ENCODE measurements at places on chromosomes 3 and 15. TPM values are rescaled to one million over a fixed set of nuclear protein-coding genes. Genes with fewer than 3 reads are reported as not detected.

DNA sequence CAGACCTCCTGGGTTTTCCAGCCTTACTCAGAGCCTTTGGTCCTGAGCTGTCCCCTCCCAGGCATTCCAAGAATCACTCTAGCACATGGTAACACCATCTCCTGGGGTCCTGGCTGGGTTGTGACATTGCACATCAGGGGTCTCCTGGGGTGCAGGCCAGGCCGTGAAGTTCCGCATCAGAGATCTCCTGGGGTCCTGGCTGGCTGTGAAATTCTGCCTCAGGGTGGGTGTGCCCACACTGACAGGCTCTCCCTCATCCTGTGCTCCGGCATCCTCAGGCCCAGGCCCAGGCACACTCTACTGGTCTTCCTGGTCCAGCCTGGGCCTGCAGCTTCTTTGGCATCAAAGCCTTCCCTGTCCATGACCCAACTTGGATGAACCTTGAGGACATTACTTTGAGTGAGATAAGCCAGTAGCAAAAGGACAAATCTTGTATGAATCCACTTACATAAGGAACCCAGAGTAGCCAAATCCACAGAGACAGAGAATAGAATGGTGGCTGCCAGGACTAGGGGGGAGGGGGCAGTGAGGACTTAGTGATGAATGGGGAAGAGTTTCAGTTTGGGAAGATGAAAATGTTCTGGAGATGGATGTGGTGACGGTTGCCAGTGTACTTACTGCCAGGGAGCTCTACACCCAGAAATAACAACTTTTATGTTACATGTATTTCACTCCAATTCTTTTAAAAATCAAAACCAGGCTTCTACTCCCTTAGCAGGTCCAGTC lies 49.1 kb upstream of the KLF13 start:
- no peak overlapping the region for H3K27ac ChIP-seq
- no peaks in the 10 kb centered on the region for H3K36me3 ChIP-seq
- peaks cover 13% of the 10 kb centered on the region for H3K4me1 ChIP-seq
- DNase-seq: no peak
- no peak overlapping the region for H3K4me3 ChIP-seq
- H3K27me3 ChIP-seq: no peaks in the 10 kb centered on the region

EFCC1 gene
- 20.6 TPM for total RNA-seq

- no peak for DNase-seq
- no peak overlapping the region for H3K4me3 ChIP-seq
- no peaks in the 10 kb centered on the region for H3K4me1 ChIP-seq
These were observed 675.6 kb downstream of the TBL1XR1 start for GRCh38 chr3:176521531-176522175.

- H3K4me3 ChIP-seq: no peak overlapping the region
- peak; percentile 62 for DNase-seq
- no peaks in the 10 kb centered on the region for H3K4me1 ChIP-seq
- no peaks in the 10 kb centered on the region for H3K36me3 ChIP-seq
- H3K27ac ChIP-seq: no peak overlapping the region
These were observed 230.9 kb downstream of the XXYLT1 start for GRCh38 chr3:195040094-195040493.

TAGLN3 gene
- not detected for total RNA-seq

DNA sequence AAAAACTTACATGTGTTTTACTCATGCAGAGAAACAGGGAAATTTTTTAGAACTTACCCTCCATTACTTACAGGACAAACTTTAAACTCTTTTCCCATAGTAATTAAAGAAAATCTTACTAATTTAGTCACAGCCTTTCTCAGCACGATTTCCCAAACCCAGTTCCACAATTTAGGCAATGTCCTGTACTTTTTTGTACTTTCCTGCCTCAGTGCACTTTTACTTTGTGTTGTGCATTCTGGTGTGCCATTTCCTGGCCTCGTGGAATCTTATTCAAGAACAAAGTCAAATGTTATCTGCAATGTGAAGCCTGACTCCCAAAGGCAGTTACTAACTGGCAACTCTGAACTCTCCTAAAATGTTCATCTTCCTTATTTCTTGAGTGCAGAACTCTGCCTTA lies 1.9 kb downstream of the SLC33A1 start:
- DNase-seq: no peak
- H3K4me1 ChIP-seq: peaks cover 39% of the 10 kb centered on the region
- peak overlapping the region; percentile 82 for H3K4me3 ChIP-seq
- H3K36me3 ChIP-seq: no peaks in the 10 kb centered on the region

- no peak overlapping the region for H3K27ac ChIP-seq
- no peaks in the 10 kb centered on the region for H3K4me1 ChIP-seq
- no peak for DNase-seq
- no peak overlapping the region for H3K4me3 ChIP-seq
- H3K27me3 ChIP-seq: no peaks in the 10 kb centered on the region
These were observed 104.7 kb downstream of the TP63 start for GRCh38 chr3:189735913-189736312.

ALDH1L1 gene
- 2.4 TPM for total RNA-seq

DNA sequence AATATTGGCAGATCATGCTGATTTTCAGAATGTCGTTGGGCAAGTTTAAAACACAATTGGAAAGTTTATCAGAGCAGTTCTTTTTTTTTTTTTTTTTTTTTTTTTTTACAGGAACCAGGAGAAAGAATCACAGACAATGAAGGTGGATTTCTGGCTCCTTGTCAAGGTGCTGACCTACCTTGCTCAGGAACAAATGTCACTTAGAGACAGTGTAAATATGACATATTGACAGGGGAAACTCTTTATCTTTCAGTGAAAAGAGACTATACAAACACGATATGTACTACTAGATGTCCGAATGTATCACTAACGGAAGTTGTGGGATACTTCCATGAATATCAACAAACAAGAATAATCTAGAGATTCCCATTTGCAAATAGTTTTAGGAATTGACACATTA lies 237.3 kb downstream of the FMN1 start:
- no peaks in the 10 kb centered on the region for H3K27me3 ChIP-seq
- no peak overlapping the region for H3K4me3 ChIP-seq
- no peak overlapping the region for H3K27ac ChIP-seq
- H3K4me1 ChIP-seq: peaks cover 4% of the 10 kb centered on the region
- no peaks in the 10 kb centered on the region for H3K36me3 ChIP-seq
- DNase-seq: no peak

GRCh38 chr3:44400771-44401170 lies 62.2 kb downstream of the TCAIM start:
- no peak overlapping the region for H3K27ac ChIP-seq
- H3K27me3 ChIP-seq: no peaks in the 10 kb centered on the region
- no peak for DNase-seq
- H3K4me1 ChIP-seq: no peaks in the 10 kb centered on the region
- H3K4me3 ChIP-seq: no peak overlapping the region

DNA sequence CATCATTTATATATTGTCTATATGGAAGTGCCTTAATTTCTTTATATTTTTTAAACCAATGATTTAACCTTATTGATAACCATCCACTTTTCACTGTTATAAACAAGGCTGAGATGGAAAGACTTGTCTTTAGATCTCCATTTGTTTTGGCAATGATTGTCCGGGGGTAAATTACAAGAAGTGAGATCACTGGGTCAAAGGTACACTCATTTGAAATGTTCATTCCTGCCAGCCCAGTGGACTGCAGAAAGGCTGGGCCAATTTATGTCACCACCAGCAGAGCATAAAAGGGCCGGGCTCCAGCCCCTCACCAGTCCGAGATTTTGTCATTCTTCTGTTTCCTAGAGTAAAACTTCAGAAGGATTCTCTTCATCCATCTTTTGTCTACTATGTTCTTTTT lies 93.6 kb upstream of the NEO1 start:
- H3K27me3 ChIP-seq: no peaks in the 10 kb centered on the region
- no peaks in the 10 kb centered on the region for H3K36me3 ChIP-seq
- no peaks in the 10 kb centered on the region for H3K4me1 ChIP-seq

IMPG2 gene
- total RNA-seq: 1.0 TPM

GRCh38 chr3:46395766-46396530 lies 10.9 kb downstream of the CCR5AS start:
- H3K27me3 ChIP-seq: no peaks in the 10 kb centered on the region
- peaks cover 70% of the 10 kb centered on the region for H3K4me1 ChIP-seq
- no peak overlapping the region for H3K4me3 ChIP-seq
- no peak overlapping the region for H3K27ac ChIP-seq
- no peak for DNase-seq
- no peaks in the 10 kb centered on the region for H3K36me3 ChIP-seq

GRCh38 chr3:194185221-194185620 lies 49.3 kb downstream of the HES1 start:
- no peak for DNase-seq
- no peaks in the 10 kb centered on the region for H3K27me3 ChIP-seq
- no peaks in the 10 kb centered on the region for H3K4me1 ChIP-seq
- no peaks in the 10 kb centered on the region for H3K36me3 ChIP-seq
- H3K4me3 ChIP-seq: no peak overlapping the region
- H3K27ac ChIP-seq: no peak overlapping the region

RTP3 gene
- not detected for total RNA-seq

GRCh38 chr3:138397983-138398382 lies 36.4 kb upstream of the ESYT3 start:
- no peaks in the 10 kb centered on the region for H3K27me3 ChIP-seq
- no peak overlapping the region for H3K4me3 ChIP-seq
- H3K36me3 ChIP-seq: peaks cover 6% of the 10 kb centered on the region
- no peaks in the 10 kb centered on the region for H3K4me1 ChIP-seq
- DNase-seq: no peak
- H3K27ac ChIP-seq: no peak overlapping the region
